ENCODE measurements at places on chromosomes 1 and 21.

GRCh38 chr1:75723989-75724471 lies 479 bp upstream of the ACADM start:
- DNase-seq, result peak; percentile 82

- no peak for DNase-seq
Observed at GRCh38 chr1:172951730-172952365, 98.9 kb downstream of the TNFSF18 start.

DNA sequence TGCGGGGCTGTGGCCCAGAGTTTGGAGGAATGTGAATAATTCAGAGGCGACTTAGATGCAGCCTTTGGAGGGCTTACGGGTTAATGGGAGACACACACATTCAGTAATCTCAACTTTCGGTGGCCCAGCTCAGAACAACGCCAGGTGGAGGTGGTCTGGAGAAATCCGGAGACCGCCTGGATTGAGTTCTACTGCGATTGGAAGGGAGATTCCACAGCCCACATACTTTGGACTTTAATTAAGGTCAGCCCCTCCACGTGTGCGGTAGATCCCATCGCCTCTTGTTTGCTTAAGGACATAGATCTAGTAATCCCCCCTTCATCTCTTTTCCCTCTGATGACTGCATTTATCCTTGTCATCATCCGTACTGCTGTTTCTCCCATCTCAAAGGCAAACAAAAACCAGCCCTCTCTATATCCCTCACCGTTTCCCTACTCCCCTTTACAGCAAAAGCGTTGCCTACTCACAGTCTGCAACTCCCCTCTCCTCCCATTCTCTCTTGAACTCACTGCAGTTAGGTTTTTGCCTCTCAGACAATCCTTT lies 720 bp upstream of the BSDC1 start:
- no peak for DNase-seq

- peak; percentile 8 for DNase-seq
Observed at GRCh38 chr1:79151006-79151796, 144.7 kb upstream of the ADGRL4 start.

GRCh38 chr1:100249155-100249536 lies 488 bp downstream of the DBT start:
- no peak for DNase-seq

DNA sequence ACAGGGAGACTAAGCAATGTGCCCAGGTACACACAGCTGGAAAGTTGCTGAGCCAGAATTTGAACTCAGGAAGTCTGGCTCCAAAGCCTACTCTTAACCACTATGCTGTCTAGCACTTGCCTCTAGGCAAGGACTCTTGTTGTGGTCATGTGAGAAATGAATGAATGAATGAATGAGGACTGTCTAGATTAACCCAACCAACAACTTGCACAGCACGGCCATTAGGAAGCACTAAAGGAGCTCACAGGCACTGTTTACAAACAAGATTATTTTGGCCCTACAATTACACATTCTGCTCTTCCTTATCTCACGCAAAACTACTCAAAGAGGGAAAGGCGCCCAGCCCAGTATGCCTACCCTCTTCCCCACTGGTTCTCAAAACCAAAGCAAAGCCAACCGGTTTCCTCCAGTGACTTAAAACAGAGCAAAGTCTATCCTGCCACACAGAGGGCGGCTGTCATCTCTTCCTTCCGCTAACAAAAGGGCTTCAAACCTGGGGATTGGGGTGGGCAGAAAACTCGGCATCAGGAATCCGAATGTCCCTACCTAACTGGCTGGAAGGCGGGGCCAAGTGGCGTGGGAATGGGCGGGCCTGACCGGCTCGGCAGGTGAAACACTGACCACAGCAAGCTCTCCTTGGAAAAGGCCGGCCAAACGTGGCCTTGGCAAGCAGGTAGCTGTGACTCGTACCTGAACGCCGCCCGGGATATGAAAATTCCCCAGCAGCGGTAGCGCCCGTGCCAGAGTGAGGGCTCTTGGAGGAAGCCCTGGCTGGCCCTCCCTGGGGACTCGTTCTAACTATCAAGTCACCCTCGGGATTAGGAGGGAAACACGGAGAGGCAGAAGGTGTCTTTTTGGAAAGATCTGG lies 948 bp downstream of the STK40 start:
- peak; percentile 30 for DNase-seq

- no peak for DNase-seq
Observed at GRCh38 chr21:45403825-45404729, 888 bp upstream of the COL18A1 start.

All from brain (organoid and tissue), 16 donors.